ENCODE measurements at places on chromosomes 7 and 10.

DNA sequence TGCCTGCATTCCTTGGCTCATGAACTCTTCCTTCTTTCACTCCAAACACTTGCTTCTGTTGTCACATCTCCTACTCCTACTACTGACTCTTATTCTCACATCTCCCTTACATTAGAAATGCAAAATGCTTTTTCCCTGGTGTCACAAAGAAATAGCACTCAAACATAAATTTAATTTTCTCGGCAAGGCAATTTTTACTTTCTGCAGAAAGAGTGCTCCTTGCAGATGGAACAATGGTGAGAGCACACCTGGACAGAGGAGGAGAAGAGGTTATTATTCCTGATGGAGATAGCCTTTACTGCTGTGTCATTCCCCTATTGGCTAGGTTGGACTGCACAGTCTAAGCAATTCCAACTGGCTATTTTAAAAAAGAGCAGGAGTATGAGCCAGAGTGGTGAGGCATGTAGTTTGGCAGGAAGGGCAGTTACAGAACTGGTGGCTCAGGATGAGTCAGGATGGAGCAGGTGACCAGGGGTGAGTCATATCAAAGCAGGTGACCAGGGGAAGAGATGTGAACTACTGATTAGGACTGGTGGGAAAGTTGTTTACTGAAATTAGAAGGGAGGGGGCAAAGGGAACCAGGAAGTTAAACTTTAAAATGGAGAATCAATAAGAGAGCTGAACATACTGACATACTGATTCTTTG, 52.9 kb downstream of the CYP2C9 start:
- no peak for DNase-seq

DNA sequence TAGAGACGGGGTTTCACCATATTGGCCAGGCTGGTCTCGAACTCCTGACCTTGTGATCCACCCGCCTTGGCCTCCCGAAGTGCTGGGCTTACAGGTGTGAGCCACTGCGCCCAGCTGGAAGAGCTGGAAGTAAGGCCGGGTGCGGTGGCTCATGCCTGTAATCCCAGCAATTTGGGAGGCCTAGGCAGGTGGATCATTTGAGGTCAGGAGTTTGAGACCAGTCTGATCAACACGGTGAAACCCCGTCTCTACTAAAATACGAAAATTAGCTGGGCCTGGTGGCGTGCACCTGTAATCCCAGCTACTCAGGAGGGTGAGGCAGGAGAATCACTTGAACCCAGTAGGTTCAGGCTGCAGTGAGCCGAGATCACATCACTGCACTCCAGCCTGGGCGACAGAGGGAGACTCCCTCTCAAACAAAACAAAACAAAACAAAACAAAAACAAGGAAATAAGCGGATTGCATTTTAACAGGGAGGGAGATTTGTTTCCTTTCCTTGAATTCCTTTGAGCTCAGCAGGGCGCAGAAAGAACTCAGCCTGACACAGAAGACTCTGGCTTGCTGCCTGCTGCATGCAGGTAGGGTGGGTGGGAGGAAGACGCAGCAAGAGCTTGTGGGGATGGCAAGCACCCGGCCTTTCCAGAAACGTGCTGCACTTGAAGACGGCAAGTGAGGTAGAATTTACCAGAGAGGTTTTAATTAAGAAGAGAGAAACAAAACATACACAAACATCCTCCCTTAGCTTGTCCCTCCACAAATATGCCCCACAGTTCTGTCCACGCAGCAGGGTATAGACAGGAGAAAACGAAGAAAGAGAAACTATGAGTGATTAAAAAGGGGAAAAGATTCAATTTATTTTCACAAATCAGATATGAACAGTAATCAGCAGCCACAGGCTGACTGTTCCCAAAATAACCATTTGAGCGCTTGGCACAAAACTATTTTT, 148.0 kb downstream of the RNF216 start:
- DNase-seq = no peak

GRCh38 chr7:4045450-4045849, 636.6 kb upstream of the FOXK1 start:
- no peak for DNase-seq

DNA sequence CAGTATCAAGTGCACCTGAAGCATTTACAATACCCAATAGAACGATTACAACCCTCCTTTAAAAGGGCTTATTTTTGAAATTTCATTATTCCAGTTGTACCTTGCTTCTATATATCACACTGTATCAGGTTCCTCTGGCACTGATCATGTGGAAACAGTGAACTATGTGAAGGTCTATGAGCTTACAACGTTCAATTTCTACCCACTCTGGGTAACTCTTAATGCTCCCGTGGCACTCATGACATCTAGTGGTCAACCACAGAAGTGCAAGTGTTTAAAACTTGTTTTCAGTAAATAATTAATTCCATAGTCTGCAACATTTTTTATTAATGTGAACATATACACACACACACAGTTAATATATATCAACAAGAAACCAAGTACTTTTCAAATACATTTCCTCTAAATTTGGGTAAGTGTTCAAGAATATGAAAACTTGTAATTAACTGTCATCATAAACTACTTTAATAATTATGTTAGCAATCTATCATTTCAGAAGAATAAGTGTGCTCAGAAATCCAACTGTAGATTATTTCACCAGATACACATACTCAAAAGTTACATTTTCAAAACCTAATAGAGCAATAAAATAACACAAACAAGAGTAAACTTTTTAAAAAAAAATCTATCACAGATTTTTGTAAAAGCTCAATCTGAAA, 61.0 kb downstream of the MPP7 start:
- DNase-seq = no peak

GRCh38 chr10:112497347-112497950, 50.4 kb downstream of the VTI1A start:
- DNase-seq = no peak

GRCh38 chr7:11192506-11192905, 218.8 kb downstream of the PHF14 start:
- DNase-seq = no peak

GRCh38 chr7:30908681-30909080, 3.0 kb upstream of the AQP1 start:
- DNase-seq = no peak

GRCh38 chr7:29588212-29588611, 24.6 kb downstream of the PRR15 start:
- no peak for DNase-seq

DNA sequence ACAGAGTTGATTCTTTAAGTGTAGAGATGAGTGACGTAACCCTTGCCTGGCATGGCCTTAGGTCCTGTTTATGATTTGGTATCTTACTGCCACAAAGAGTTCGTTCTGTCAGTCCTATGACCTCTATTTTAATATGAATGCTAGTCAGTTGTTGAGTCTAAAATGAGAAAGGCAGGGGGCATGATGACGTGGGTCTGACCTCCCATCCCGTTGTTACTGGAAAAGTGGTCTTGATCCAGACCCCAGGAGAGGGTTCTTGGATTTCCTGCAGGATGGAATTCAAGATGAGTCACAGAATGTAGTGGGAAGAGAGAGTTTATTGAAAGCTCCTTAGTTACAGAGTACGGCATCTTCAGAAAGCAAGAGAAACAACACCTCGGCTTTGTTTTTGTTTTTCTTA, 317.0 kb upstream of the COBL start:
- DNase-seq = no peak

DNA sequence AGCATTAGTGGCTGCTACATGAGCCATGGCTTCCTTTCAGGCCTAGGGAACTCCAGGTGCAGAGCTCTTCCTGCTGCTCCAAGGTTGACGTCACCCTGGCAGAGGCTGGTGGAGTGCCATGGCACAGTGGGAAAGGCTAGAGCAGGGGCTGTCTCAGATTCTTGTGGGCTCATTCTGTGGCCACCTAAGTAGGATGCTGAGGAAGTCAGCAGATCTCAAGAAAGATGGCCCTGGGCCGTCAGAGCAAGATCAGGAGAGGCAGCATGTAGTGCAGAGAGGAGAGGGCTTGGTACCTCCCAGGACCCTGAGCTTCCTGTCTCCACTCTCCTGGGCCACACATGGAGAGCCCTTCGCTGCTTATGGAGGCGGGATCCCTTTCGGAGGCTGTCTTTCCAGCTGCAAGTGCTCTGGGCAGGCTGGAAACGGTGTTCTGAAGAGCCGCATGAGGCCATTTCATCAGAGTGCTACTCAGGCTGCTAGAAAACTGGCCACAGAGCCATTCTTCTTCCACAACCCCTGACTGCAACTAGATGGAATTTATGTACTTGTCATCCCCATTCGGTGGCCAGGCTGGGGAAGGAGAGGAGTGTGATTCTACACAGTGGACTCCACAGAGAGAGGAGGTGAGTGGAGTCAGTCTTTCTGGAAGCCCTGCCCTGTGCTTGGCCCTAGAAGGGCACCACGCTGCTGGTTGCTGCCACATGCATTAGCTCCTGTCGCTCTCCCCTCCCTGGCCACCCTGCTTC, 304.2 kb downstream of the RPS24 start:
- DNase-seq = no peak

- DNase-seq = no peak
These were observed 432.2 kb upstream of the KLF6 start for GRCh38 chr10:4217187-4217586.

- no peak for DNase-seq
These were observed 7.1 kb downstream of the FGF8 start for GRCh38 chr10:101768791-101769170.

DNA sequence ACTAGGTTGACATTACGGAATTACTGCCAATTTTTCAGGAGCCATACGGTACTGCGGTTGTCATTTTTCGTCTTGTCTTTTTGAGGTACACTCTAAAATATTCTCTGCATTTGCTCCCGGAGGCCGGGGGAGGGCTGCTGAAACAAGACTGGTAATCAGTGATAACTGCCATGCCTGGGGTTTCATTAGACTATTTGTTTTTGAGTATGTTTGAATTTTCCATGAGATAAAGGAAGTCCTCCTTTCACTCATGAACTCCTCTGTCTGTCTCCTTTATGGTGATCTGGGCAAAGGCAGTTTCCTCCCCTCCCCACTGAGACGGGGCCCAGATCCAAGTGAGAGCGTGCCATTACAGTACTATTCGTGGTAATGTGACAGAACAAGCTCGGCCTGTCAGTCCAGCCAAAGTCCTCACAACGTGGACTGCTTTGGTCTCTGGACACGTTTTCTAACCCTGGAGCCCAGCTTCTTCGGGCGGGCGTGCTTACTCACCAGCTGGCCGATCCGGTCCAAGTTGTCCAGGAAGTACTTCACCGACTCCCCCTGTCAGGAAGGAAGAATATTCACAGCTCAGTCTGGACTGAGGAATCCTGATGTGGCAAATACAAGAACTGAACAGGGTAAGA, 45.1 kb downstream of the AMZ1 start:
- no peak for DNase-seq

DNA sequence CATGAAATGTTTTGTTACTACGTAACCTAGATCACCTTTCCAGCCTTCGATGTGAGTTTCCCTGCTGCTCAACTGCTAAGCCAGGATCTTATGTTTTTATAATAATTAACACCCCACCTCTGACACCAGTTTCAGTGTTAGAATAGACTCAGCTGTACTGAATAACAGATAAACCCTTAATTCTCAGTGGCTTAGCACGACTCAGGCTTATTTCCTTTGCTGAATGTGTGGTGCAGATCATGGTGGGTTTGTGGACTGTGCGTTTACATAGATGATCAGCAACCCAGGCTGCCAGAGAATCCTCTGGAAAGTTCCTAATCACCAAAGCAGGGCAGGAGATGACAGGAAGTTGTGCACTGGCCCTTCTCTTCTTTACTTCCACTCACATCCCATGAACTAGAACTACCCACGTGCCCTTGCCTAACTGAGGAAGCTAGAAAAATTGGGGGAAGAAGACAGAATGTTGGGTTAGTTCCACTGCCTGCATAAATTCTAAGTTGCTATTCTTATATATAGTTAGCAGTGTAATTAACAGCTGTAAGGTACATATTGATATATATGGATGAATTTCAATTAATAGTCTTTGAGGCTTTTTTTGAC, 111.8 kb downstream of the MAPK8 start:
- DNase-seq = no peak

- no peak for DNase-seq
These were observed 1057.3 kb downstream of the CNTNAP2 start for GRCh38 chr7:147173883-147174282.

DNA sequence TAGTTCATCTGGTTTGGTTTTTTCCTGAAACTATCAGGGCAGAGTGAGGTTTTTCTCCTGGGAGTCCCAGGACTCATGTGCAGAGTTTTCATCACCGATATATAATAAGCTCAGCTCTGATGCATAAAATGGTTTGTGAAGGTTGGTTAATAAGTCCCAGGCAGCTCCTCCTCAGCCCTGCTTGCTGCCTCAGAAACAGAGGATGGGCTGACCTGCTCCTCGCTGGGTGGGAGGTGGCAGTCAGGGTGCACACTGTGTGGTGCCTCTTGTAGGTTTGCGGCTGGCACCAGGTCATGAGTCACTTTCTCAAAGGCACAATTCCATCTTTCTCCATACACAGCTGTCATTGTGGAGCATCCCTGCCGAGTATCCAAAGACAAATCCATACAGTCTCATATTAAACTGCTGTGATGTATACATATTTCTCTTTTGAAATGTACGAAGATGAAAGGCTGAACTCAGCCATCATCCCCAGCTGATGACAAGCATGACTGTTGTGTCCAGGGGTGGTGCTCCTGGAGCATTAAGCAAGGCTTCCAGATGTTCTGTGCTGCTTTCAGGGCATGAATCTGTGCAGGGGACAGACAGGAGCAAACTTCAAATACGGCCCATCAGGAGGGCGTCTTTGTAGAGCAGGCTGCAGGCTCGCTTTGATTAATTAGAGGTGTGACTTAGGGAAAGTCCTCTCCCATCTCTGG, 125.7 kb upstream of the NPS start:
- DNase-seq = no peak

DNA sequence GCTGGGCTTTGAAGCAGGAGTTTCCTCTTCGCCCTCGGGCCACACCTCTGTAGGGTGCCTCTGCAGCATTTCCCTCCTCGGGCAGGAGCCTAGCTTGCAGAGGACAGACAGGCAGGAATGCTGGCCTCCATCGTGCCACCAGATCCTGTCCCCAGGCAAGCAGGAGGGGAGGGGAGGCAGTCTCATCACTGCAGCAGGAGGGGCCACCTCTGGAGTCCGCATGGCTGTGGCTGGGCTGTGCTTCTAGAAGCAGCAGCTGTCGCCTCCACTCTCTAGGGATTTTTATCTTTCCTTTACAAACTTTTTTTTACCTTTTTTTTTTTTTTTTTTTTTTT, 181.4 kb downstream of the CUX1 start:
- no peak for DNase-seq

DNA sequence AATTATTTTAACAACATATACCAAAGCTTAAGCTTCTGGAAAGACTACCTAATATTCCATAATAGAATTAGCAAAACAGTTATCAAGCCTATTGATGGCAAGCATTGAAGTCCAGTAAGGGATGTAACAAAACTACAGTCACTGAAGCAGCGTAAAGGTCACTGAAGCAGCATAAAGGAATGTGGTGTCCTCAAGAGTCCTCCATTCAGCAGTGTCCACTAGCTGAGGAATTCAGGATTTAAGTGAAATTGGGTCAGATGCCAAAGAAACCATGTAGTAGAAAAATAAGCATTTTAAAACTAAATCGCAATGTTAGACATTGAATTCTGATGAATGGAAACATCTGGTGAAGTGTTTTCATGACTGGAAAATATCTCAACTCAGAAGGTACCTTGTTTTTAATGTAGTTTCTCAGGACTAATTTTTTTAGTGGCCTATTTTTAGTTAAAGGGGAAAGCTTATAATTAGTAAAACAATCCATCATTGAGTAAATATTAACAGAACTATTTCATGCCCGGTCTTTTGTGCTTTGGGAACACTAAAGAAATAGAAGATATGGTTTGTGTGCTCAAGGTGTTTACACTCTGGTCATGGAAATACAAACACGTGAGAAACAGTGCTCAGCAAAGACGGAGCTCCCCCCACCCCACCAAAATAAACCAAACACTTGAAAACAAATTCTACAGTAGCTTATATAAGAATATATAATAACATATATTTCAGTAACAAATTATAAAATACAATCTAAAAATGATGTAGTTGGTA, 121.4 kb downstream of the CDK14 start:
- no peak for DNase-seq

- no peak for DNase-seq
These were observed 106.1 kb downstream of the PRKCQ start for GRCh38 chr10:6473901-6474370.
